Kidney epithelial cell (primary cell): ENCODE measurements at places on chromosomes 11 and 22.

DNA sequence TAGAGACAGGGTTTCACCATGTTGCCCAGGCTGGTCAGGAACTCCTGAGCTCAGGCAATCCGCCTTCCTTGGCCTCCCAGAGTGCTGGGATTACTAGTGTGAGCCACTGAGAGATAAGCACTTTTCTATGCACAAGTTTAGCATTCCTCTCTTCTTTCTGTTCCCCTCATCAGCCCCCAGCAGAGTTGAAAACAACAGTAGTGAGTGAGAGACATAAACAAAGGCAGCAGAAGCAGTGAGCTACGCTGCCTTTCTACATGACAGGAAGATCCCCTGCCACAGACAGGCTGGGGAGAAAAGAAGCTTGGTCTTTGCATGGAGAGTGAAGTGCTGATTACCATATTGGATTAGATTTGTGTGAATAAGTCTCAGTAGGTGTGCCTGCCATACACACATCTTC, 392.0 kb upstream of the KIRREL3 start:
- no peak for DNase-seq

DNA sequence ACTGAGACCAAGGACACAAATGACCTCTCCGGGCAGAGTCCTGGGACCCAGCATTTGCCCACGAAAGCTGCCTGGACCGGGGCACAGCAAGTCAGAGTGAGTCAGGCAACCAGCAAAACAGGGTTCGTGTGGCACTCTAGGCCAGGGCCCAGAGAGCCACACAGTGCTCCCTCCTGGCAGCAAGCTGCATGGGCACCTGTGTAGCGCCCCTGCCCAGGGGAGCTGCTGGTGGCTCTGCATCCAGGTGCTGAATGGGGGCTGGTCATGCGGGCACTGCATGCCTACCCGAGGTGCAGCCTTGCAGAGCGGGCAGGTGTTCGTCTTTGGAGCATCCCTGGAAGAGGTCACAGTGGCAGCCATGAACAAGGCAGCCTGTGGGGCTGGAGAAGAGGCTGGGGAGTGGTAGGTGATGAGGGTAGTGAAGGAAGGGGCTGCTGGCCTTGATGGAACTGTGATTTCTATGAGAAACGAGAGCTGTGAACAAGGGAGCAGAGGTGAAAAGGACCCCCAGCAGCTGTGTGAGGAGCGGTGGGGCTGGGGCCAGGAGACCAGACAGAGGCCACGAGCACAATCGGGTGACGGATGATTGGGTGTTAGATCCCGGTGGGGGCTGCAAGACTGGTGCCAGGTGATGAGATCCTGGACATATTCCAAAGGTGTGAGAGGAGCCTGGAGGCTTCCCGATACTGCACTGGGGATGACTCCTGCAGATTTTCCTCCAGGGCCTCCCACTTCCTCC, 63.3 kb downstream of the DGCR2 start:
- DNase-seq: no peak

DNA sequence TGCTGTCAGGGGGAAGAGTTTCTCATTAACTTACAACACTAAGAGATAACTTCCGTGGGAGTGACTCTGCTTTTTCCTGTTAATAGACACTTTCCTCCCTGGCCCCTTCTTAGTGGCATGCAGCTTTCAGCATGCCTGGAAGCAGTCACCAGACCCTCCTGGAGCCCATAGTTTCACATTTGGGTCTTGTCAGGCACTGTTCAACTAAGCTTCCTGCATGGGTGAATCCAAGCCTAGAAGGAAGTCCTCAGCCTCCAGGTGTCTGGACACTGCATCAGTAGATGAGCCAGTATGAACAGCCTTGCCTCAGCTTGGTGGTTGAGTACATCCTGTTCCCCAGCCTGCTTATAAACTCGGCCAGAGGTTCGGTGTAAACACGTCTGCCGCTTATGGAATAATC, 68.1 kb downstream of the PPP6R3 start:
- no peak for DNase-seq

- DNase-seq: no peak
These were observed 105.3 kb upstream of the KIRREL3 start for GRCh38 chr11:127105593-127106541.

- no peak for DNase-seq
These were observed 20.6 kb downstream of the POLR3H start for GRCh38 chr22:41523464-41524221.

DNA sequence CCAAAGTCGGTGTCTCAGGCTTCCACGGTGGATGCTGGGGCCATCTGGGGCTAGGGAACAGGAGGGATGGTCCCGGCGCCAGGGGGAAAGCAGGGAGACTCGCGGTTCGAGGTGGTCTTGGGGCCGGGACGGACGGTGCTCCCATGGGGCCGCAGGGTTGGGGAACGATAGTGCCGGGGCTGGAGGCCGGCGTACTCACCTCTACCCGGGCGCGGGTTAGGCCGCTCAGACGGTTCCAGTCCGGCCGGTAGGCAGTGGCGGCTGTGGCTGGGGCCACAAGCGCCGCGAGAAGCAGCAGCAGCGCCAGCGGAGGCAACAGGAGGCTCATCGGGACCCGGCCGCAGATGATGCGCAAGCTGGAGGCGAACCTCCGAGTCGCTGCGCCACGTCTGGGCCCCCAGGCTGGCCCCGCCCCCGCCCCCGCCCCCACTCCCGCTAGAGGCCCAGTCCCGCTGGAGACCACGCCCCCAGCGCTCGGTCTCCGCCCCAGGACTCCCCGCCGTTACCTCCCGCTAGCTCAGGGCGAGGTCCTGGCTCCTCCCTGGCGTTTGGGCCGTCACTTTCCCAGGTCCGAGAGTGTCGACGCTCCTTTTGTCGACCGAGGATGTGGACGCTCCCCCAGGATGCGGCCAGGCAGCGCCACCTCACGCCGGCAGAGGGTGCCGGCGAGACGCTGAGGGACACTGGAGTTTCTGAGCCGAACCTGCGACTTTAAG, at the start of gene SELENOM:
TSS of gene SELENOM (minus strand) at position 391 of the 716 bp plus-strand sequence. CDS start at position 328, 63 bp downstream.
- peak; percentile 82 for DNase-seq

- DNase-seq: no peak
These were observed 3.6 kb downstream of the PEX26 start for GRCh38 chr22:18081416-18081815.

GRCh38 chr11:43278193-43278956, 33.4 kb upstream of the API5 start:
- DNase-seq: no peak

DNA sequence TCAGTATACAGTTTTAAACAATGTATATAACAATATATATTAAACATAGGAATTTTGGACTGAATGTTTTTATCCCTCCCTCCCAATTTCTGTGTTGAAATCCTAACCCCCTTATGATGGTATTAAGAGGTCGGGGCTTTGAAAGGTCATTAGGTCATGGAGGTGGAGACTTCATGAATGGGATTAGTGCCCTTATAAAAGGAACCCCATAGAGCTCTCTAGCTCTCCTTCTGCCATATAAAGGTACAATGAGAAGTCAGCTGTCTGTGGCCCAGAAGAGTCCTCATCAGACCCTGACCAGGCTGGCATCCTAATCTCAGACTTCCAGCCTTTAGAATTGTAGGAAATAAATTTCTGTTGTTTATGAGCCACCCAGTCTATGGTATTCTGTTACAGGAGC, 6.5 kb downstream of the NNMT start:
- no peak for DNase-seq

GRCh38 chr11:130666781-130667251, 218.4 kb downstream of the ADAMTS15 start:
- no peak for DNase-seq

DNA sequence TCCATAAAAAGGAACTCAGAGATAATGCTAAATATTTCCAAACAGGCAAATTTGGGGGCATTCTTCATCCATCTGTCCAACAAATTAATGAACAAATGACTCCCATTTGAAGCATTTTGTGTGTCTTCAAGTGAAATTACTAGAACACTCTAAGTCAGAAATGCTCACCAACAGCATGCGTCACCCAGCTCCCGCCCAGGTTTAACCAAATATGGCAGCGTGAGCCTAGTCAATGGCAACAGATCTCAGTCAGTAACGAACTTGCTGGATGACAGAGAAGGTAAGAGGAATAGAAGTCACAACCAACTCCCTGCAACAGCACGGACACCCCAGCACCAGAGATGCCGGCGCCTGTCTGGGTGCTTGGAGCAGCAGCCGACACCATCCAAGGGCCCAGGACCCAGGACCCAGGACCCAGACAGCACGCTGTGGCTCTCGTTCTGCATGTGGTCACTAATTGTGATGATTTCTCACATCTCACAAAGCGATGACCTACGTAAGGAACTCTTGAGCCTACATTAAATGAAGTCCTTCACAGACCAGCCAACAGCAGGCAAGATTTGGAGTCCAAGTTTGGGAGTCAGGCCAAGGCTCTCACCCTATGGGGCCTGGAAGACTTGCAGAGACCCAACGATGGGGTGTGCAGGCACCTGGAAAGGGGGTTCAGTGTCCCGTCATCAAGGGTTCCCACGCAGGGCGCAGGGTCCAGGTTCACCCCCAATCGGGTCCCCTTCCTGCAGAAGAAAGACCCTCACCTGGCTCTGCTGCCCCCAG, 556.9 kb downstream of the BRD1 start:
- no peak for DNase-seq

DNA sequence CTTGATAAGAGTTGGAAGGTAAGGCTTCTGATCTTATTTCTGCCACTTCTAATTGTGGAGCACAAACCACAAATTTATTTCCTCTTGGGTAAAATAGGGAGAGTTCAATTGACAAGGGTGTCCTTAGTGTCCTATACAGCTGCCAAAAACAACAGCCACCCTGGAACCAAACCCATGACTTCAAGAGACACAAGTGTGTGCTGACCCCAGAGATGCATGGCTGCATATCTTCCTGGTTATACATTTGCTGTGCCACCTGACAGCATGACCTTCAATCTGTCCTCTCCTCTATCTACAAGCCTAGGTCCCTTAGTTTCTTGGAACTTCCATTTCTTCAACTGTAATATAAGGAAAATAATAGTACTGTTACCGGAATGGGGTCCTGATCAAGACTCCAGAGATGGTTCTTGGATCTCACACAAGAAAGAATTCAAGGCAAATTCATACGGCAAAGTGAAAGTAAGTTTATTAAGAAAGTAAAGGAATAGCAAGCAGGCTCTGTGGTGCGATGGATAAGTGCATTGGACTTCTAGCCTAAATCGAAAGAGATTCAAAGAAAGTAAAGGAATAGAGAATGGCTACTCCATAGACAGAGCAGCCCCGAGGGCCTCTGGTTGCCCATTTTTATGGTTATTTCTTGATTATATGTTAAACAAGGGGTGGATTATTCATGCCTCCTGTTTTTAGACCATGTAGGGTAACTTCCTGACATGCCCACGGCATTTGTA, 15.5 kb upstream of the TMEM123 start:
- no peak for DNase-seq
